ENCODE measurements at places on chromosomes 11 and 22.

GRCh38 chr11:29432719-29433325 is 584.0 kb downstream of the KCNA4 start:
- DNase-seq, result peak; percentile 53

GRCh38 chr22:41538583-41538982 is 5.7 kb downstream of the POLR3H start:
- peak; percentile 47 for DNase-seq

DNA sequence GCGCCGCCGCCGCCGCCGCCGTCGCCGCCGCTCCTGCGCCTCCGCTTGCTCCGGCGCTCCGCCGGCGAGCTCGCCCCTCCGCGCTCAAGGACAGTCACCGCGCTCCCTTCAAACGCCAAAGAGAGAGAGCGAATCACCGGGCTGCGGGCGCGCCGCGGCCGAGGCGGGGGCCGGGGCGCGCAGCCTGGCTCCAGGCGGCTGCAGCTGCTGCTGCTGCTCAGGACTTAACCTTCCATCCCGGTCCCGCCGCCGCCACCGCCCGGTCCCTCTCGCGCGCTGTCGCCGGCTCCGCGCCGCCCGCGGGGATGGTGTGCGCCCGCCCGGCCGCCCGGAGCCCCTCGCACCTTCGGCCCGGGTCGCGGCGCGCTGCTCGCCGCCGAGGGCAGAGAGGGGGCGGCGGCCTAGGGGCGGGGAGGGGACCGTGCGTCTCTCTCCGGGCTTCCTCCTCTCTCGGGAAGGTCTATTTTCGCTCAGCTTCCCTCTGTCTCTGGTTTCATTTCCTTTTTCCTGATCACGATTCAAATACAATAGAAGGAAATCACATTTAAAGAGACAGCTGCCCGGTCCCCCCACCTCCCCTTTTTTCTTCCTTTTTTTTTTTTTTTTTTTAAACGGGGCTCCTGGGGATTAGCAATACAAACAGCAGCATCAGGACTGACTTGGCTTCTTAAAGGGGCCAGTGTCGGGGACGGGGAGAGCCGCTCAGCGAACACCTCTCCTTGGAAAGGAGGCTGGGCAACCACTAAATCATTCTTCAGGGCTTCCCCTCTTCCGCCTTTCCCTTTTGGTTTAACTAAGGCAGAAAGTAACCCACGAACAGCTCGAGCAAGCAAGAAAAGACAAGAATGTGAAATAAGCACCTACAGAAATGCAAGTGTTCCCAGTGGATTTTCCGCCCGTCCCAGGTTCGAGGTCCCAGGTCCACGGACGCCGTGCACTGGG is 22.1 kb downstream of the LMO2 start:
- no peak for DNase-seq

GRCh38 chr11:103808252-103808651 is 228.2 kb upstream of the DDI1 start:
- DNase-seq, result no peak

GRCh38 chr22:46902998-46903916 is 140.8 kb downstream of the TBC1D22A start:
- no peak for DNase-seq

DNA sequence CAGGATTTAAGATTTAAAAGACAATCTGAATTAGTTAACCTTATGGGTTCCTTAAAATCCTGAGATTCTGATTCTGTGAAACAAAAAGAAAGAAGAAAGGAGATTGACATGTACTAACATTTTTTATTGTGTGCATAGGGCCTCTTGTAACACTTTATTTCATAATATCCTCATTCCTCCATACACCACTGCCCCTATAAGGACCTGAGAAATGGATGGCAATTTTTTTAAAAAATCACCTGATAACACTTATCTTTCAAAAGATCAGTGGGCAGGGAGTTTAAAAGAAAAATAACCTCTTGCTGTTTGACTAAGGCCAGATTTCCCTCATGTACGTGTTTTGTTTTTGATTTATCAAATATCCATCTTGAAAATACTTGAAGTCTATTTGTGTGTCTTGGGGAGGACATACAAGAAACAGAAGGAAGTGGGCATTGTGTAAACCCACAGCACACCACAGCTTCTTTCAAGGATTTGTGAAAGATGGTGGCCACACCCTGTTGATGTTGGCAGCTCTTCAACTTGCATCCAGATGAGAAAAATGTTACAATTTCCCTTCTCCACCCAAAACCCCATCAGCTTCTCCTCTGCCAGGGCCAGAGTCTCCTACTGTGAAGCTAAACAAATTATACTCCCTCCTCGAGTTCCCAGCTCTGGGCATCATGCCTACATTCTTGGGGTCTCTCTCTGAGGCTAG is 35.0 kb upstream of the MPEG1 start:
- no peak for DNase-seq

DNA sequence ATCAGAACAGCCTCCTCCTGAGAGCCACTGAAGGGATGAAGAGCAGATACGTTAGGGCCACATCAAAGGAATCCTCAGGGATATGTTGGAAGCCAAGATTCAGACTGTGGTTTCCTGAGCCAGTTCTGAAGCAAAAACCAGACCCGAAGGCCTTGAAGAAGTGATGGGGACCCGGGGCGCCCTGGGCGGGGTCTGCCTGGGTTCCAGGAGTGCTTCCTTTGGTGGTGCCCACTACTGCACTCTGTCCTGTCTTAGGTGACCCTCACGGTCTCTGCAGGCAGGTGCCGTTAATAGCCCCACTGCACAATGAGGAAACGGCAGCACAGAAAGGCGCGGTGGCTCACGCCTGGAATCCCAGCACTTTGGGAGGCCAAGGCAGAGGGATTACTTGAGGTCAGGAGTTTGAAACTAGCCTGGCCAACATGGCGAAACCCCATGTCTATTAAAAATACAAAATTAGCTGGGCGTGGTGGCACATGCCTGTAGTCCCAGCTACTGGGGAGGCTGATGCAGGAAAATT is 12.9 kb upstream of the SH3BP1 start:
- no peak for DNase-seq

GRCh38 chr11:116348226-116348625 is 424.6 kb downstream of the BUD13 start:
- peak; percentile 25 for DNase-seq

GRCh38 chr11:5275369-5276110 is 5.8 kb upstream of the HBE1 start:
- no peak for DNase-seq

- DNase-seq, result no peak
Observed at GRCh38 chr22:27514601-27515523, 286.7 kb downstream of the MN1 start.

DNA sequence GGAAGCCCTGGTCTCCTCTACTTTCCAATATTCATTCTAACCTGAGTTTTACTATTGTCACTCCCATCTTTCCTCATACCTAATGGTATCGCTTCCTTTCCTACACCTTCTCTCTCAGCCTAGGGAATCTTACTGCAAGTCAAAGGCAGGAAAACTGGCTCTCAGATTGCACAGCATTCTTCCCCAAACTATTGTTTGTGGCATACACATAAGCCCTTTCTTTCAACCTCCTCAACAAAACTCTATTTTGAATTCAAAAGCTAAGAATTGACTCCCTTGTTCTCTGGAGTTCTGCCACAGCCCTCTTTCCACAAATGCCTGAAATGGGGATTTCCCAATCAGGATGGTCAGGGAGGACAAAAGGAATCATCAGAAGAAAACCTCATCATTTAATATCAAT is 181.5 kb downstream of the FAM76B start:
- DNase-seq, result no peak

DNA sequence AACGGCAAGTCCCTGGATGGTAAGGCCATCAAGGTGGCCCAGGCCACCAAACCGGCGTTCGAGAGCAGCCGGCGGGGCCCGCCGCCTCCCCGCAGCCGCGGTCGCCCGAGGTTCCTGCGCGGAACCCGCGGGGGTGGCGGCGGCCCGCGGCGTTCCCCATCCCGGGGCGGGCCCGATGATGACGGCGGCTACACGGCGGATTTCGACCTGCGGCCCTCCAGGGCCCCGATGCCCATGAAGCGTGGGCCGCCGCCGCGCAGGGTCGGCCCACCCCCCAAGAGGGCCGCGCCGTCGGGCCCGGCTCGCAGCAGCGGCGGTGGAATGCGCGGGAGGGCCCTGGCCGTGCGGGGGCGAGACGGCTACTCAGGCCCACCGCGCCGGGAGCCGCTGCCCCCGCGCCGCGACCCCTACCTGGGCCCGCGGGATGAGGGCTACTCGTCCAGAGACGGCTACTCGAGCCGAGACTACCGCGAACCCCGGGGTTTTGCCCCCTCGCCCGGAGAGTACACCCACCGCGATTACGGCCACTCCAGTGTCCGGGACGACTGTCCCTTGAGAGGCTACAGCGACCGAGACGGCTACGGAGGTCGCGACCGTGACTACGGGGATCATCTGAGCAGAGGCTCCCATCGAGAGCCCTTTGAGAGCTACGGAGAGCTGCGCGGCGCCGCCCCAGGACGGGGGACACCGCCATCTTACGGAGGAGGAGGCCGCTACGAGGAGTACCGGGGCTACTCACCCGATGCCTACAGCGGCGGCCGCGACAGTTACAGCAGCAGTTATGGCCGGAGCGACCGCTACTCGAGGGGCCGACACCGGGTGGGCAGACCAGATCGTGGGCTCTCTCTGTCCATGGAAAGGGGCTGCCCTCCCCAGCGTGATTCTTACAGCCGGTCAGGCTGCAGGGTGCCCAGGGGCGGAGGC is 792 bp downstream of the RBMXL2 start:
- no peak for DNase-seq

DNA sequence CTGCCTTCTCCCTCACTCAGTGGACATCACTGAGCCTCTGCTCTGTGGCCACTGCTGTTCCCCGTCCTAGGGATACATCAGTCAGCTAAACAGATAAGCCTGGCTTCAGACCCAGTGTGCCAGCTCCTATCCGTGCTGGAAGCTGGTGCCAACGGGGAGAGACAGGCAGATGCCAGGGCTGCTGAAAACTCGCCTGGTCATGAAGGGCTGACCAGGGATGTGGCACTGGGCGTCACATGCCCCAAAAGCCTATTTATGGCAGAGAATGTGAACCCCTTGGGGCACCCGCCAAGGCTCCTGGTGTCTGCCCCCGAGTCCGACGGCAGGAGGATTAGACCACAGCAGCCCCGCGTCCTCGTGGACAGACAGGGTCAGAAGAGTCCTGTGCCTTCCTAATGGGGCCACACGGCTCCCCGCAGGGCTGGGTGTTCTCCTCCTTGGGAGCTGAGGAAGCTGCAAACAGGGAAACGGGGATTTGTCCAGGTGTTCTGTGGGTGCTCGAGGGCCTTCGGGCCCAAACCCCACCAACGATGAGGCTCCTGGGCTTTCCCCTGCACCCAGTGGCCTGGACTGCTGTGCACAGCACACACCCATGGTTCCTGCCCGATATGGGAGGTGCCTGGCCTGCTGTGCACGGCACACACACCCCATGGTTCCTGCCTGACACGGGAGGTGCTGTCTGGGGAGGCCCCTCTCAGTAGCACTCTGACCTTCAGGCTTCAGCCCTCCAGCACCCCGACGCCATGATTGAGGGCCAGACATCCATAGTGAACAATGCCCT is 19.9 kb downstream of the ANO1 start:
- no peak for DNase-seq

DNA sequence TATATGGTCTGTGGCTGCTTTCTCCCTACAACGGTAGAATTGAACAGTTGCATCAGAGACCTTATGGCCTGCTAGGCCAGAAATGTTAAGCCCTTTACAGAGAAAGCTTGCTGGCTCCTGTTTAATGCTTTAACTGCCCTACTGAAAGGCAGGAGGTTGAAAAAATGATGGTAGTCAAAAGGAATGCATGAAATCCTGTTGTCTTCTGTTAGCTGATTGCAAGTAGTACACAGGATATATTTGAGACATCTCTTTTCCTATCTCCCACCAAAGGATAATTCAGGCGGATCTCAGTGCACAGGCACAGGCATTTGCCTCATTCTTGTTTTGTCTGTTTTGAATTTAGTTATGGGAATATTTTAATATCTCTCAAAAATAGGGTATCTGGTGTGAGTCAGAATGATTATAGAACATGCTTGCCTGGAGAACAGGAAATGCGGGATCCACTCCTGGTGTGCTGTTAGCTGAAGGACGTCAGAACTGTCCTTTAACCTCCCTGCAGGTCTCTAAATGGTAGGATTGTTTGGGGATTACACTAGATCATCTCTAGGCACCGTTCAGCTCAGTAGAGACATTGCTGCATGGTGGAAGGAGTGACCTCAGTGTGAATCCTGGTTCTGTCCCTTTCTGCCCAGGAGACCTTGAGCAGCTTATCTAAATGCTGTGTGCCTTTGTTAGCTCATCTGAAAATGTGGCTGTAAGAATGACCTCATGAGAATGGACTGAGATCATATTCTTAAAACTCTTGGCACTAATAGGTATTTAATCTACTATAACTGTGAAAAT is 49.5 kb downstream of the PACS1 start:
- no peak for DNase-seq

GRCh38 chr11:62245271-62245753 is 3.3 kb downstream of the SCGB1D2 start:
- no peak for DNase-seq

- DNase-seq, result no peak
Observed at GRCh38 chr11:115656669-115657068, 152.5 kb upstream of the CADM1 start.

DNA sequence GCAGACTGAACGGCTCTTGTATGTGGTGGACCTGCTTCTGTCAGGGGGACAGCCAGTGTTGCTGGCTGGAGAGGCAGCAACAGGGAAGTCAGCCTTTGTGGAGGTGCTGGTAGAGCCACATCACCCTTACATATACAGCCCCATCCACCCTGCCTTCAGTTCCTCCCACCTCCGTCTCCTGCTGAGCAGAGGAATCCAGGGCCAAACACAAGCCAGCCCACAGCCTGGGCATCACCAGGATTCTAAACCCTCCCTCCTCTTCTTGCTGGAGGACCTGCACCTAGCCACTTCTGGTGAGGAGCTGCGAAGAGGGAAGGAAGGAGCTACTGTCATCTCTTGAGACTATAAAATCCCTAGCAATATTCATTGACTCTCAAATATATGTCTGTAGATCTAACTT is 51.6 kb downstream of the DNHD1 start:
- DNase-seq, result no peak

GRCh38 chr11:57251037-57251436 is 14.0 kb upstream of the APLNR start:
- no peak for DNase-seq

GRCh38 chr11:26963764-26964163 is 30.1 kb upstream of the FIBIN start:
- no peak for DNase-seq

- DNase-seq, result no peak
Observed at GRCh38 chr11:45777127-45777969, 27.6 kb upstream of the SLC35C1 start.

GRCh38 chr22:35195226-35195625 is 62.1 kb upstream of the HMGXB4 start:
- DNase-seq, result no peak

DNA sequence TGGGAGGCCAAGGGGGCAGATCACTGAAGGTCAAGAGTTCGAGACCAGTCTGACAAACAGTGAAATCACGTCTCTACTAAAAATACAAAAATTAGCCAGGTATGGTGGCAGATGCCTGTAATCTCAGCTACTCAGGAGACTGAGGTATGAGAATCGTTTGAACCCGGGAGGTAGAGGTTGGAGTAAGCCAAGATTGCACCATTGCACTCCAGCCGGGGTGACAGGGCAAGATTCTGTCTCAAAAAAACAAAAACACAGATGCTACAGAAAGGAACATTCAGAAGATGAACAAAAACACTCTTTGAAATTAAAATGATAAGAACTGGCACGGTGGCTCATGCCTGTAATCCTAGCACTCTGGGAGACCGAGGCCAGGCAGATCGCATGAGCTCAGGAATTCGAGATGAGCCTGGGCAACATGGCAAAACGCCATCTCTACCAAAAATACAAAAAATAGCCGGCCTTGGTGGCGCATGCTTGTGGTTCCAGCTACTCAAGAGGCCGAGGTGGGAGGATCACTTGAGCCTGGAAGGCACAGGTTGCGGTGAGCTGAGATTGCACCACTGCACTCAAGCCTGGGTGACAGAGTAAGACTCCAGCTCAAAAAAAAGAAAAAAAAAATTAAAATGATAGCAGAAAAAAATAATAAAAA is 8.5 kb downstream of the RAB6A start:
- no peak for DNase-seq

Measured in hippocampal formation (tissue), 2 donors.